ENCODE measurements at places on chromosomes 12 and 14.

DNA sequence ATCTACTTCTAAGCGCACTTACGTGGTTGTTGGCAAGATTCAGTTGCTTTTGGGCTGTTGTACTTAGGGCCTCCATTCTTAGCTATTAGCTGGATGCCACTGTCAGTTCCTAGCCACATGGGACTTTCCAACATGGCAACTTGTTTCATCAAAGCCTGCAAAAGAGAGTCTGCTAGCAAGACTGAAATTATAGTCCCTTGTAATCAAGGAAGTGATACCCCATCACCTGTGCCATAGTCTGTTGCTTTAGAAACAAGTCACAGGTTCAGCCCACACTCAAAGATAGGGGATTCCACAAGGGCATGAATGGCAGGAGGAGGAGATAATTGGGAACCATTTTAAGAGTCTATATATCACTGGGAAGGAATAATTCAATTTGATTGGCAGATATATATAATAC lies 27.1 kb upstream of the SLC17A8 start:
- DNase-seq: no peak

- DNase-seq: no peak
Measured at GRCh38 chr12:4286228-4286627, 12.7 kb downstream of the CCND2 start.

GRCh38 chr12:65443038-65443437 lies 164.6 kb downstream of the MSRB3 start:
- no peak for DNase-seq

GRCh38 chr12:89856431-89856830 lies 147.8 kb upstream of the ATP2B1 start:
- no peak for DNase-seq

- DNase-seq: no peak
Measured at GRCh38 chr12:19434538-19434937, 4.8 kb upstream of the AEBP2 start.

- no peak for DNase-seq
Measured at GRCh38 chr12:5455045-5455444, 23.1 kb downstream of the NTF3 start.

- no peak for DNase-seq
Measured at GRCh38 chr14:61471297-61472005, 150.1 kb downstream of the PRKCH start.

Data from T-cell (primary cell).